Neural crest cell (in vitro differentiated cells): ENCODE measurements at places on chromosomes 2 and 18.
A peak's percentile ranks its signal among the peaks of the same experiment; 100 is the strongest.

DNA sequence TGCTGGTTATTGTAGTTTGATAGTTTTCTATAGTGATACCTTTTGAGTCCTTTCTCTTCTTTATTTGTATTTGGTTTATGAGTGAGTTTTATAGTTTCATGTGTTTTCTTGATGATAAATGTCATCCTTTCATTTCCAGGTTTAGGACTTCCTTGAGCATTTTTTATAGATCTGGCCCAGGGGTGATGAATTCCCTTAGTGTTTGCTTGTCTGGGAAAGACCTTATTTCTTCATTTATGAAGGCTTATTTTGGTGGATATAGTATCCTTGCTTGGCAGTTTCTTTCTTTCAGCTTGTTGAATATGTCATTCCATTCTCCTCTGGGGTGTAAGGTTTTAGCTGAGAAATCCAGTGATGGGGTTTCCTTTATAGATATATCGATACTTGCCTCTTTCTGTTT lies 53.9 kb downstream of the OTX1 start:
- peaks cover 2% of the 10 kb centered on the region for H3K27me3 ChIP-seq
- no peaks in the 10 kb centered on the region for H3K4me1 ChIP-seq
- no peak for DNase-seq
- H3K36me3 ChIP-seq, result peaks cover 16% of the 10 kb centered on the region
- no peak overlapping the region for H3K4me3 ChIP-seq
- H3K27ac ChIP-seq, result no peak overlapping the region

DNA sequence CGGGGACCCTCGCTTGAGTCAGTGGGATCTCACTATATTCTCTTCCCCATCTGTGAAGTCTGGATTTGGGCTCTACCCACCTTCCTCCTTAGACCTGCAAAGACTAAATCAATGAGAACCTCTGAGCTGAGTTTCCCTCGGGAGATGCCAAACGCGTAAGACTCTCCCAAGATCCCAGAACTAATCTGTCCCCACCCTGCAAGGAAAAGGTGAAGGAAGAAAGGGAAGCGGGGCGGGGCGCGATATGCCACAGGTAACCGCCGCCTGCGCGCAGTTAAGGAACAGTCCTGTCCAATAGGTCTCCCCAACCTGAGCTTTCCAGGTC lies 780 bp downstream of the SRD5A2 start:
- H3K4me3 ChIP-seq, result no peak overlapping the region
- no peaks in the 10 kb centered on the region for H3K4me1 ChIP-seq
- peaks cover 83% of the 10 kb centered on the region for H3K27me3 ChIP-seq
- no peak for DNase-seq
- peaks cover 7% of the 10 kb centered on the region for H3K36me3 ChIP-seq
- no peak overlapping the region for H3K27ac ChIP-seq

DNA sequence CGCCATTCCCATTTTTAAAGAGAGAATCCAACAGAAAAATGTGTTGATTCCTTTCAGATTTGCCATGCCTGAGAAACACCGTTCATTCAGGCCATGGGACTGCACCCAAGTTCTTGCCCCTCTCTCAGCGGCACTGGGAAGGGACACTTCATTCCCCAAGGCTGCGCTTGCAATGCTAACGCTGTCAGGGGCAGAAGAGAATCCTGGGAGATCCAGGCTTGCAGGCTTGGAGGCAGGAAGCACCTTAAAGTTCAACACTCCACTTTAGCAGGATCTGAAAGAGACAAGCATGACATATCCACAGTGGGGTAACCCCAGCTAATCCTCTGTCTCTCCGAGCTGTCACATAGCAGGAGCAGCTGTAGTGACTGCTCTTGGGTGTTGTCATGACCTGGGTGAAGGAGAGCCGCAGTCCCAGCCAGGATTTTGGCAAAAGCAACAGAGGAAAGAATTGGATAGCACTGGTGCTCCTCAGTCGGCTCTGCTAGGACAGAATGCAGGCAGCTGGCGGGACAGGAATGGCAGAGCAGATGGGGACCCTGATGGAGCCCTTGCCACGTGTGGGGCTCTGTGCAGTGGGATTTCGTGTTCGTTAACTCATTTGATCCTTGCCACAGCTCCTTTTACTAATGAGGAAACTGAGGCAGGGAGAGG lies 22.0 kb upstream of the ODC1 start:
- DNase-seq, result no peak
- H3K36me3 ChIP-seq, result no peaks in the 10 kb centered on the region
- no peak overlapping the region for H3K27ac ChIP-seq
- no peaks in the 10 kb centered on the region for H3K4me1 ChIP-seq
- H3K4me3 ChIP-seq, result no peak overlapping the region

DNA sequence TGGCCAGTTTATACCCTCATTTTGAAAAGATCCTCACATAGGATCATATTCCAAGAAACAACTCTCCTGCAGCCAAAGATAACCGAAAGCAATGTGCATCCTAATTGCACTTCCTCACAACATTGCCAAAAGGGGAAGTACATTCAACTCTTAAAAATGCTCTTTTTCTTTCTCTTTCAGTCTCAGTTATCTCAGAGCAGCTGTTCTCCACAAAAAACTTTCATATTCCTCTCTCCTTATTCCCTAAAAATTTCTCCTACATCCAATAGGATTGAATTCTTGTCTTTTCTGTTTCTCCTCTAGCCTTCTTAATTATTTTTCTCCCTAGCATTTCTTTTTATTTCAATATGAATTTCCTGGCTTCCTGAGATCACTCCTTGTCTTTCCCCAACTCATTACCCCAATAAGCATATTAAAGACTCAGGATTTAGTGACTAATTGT lies 7.4 kb upstream of the VRK2 start:
- no peak overlapping the region for H3K4me3 ChIP-seq
- no peak overlapping the region for H3K27ac ChIP-seq
- no peaks in the 10 kb centered on the region for H3K27me3 ChIP-seq
- H3K4me1 ChIP-seq, result no peaks in the 10 kb centered on the region

DNA sequence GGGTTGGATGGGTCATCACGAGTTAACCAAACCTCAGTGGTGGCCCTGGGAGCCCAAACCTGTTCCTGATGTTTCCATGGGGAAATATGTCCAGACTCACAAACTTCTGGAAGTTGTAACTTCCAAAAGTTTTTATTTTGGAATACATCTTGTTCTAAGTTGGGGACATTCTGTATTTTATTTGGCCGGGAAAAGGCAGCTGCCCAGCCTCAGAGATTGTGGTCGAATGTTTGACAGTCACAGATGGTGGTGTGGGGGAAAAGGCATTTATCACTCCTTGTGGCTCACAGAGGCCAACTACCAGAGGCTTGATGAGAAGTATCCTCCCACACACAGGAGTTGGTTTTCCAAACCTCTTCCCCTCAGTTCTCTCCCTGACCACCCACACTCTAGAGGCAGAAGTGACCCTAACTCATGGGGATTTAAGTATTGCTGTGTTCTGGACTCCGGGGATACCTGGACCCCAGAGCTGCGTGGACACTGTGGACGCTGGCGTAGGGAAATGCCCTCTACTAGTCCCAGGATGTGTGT lies 124.7 kb upstream of the PPP1CB start:
- H3K27ac ChIP-seq, result no peak overlapping the region
- peaks cover 22% of the 10 kb centered on the region for H3K4me1 ChIP-seq
- DNase-seq, result no peak
- peaks cover 53% of the 10 kb centered on the region for H3K27me3 ChIP-seq

DNA sequence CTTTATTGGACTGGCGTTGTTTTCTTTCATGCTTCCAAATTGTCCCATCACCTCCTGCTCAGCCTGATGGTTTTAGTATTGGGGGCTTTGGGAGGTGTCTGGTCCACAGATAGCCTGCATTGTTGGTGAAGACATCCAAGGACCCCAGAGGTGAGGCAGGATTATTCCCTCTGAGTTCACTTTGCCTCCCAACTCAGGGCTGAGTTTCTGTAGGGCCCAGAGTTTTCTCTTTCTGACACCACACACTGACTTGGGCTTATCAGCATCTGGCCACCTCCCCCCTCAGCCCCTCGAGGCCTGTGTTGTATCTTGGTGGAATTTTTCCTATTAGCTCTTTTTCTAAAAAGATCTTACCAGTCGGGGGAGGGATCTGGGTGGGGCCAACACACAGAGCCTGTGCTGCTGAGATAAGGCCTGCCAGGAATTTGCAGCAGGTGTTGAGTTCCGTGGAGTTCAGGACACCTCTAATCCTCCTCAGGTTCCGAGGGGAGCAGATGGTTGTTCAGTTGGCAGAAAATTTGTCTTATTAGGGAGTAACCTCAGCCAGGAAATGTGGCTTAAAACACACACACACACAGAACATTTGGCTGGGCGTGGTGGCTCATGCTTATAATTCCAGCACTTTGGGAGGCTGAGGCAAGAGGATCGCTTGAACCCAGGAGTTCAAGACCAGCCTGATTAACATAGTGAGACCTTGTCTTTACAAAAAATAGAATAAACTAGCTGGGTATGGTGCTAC lies 7.3 kb downstream of the EMILIN2 start:
- H3K4me1 ChIP-seq, result no peaks in the 10 kb centered on the region
- no peak for DNase-seq
- no peaks in the 10 kb centered on the region for H3K36me3 ChIP-seq
- peaks cover 21% of the 10 kb centered on the region for H3K27me3 ChIP-seq
- H3K4me3 ChIP-seq, result no peak overlapping the region
- H3K27ac ChIP-seq, result no peak overlapping the region

- H3K27ac ChIP-seq, result no peak overlapping the region
- no peaks in the 10 kb centered on the region for H3K36me3 ChIP-seq
- DNase-seq, result no peak
- no peaks in the 10 kb centered on the region for H3K4me1 ChIP-seq
Measured at GRCh38 chr2:11097854-11098387, 57.3 kb upstream of the SLC66A3 start.

GRCh38 chr2:65033178-65033577 lies 23.0 kb upstream of the CEP68 start:
- no peaks in the 10 kb centered on the region for H3K36me3 ChIP-seq
- peaks cover 15% of the 10 kb centered on the region for H3K4me1 ChIP-seq
- no peaks in the 10 kb centered on the region for H3K27me3 ChIP-seq
- no peak for DNase-seq

DNA sequence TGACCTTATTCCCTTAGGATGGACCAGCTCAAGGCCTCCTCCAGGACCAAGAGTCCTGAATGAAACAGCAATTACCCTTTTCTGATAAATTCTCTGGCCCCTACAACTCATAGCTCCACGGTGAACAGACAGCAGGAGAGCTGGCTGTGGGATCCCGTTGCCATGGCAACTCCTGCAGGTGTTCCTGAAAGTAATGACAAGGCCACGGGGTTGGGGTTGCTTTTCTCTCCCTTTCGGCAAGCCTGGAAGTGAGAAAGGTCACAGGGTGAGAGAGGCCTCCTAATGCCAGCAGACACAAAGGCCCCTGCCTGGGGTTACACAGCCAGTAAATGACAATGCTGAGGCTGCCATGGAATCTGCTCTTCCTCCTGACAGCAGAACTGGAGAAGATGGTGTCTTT lies 403.0 kb downstream of the NBAS start:
- H3K4me1 ChIP-seq, result peaks cover 48% of the 10 kb centered on the region
- peak; percentile 32 for DNase-seq

GRCh38 chr2:204791230-204791629 lies 246.0 kb downstream of the PARD3B start:
- no peak overlapping the region for H3K27ac ChIP-seq
- no peaks in the 10 kb centered on the region for H3K27me3 ChIP-seq
- H3K4me3 ChIP-seq, result no peak overlapping the region
- H3K36me3 ChIP-seq, result no peaks in the 10 kb centered on the region
- H3K4me1 ChIP-seq, result no peaks in the 10 kb centered on the region

GRCh38 chr18:47730795-47731194 lies 199.7 kb downstream of the SMAD2 start:
- H3K4me1 ChIP-seq, result peaks cover 9% of the 10 kb centered on the region
- no peak overlapping the region for H3K4me3 ChIP-seq
- no peaks in the 10 kb centered on the region for H3K36me3 ChIP-seq
- no peak overlapping the region for H3K27ac ChIP-seq
- no peak for DNase-seq

- H3K27ac ChIP-seq, result no peak overlapping the region
- peaks cover 6% of the 10 kb centered on the region for H3K4me1 ChIP-seq
- H3K27me3 ChIP-seq, result no peaks in the 10 kb centered on the region
- H3K36me3 ChIP-seq, result peaks cover 13% of the 10 kb centered on the region
- no peak overlapping the region for H3K4me3 ChIP-seq
- DNase-seq, result no peak
Measured at GRCh38 chr2:156037482-156037881, 295.0 kb downstream of the NR4A2 start.

- H3K4me1 ChIP-seq, result no peaks in the 10 kb centered on the region
- H3K4me3 ChIP-seq, result no peak overlapping the region
- H3K27me3 ChIP-seq, result no peaks in the 10 kb centered on the region
- H3K36me3 ChIP-seq, result no peaks in the 10 kb centered on the region
Measured at GRCh38 chr2:62293490-62294271, 97.8 kb downstream of the B3GNT2 start.

GRCh38 chr2:100560216-100560830 lies 2.5 kb upstream of the PDCL3 start:
- peaks cover 18% of the 10 kb centered on the region for H3K4me1 ChIP-seq
- DNase-seq, result no peak
- H3K27me3 ChIP-seq, result no peaks in the 10 kb centered on the region
- H3K4me3 ChIP-seq, result peak overlapping the region; percentile 41

DNA sequence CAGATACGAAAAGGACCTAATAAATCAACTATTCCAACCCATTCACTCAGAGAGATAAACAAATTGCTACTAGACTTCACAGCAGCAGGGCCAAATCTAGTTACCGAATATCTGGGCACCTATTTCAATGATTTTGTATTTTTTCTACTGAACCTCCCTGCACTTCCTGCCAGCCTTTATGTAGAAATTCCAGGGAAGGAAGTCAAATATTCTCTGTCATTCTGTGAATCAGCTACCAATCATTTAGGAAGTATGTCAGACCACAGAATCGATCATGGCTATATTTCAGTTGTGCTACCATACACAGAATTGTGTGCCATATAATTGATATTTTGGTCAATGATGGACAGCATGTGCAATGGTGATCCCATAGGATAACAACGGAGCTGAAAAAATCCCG lies 109.6 kb upstream of the SPOPL start:
- no peaks in the 10 kb centered on the region for H3K36me3 ChIP-seq
- no peak overlapping the region for H3K27ac ChIP-seq
- H3K27me3 ChIP-seq, result peaks cover 2% of the 10 kb centered on the region
- H3K4me1 ChIP-seq, result peaks cover 5% of the 10 kb centered on the region
- no peak for DNase-seq
- no peak overlapping the region for H3K4me3 ChIP-seq

GRCh38 chr2:11129598-11130449 lies 25.4 kb upstream of the SLC66A3 start:
- H3K27me3 ChIP-seq, result no peaks in the 10 kb centered on the region
- DNase-seq, result peak; percentile 79
- peak overlapping the region; percentile 72 for H3K4me3 ChIP-seq
- peaks cover 18% of the 10 kb centered on the region for H3K4me1 ChIP-seq

- no peak for DNase-seq
- no peak overlapping the region for H3K4me3 ChIP-seq
- H3K27ac ChIP-seq, result no peak overlapping the region
- H3K36me3 ChIP-seq, result no peaks in the 10 kb centered on the region
- H3K27me3 ChIP-seq, result no peaks in the 10 kb centered on the region
Measured at GRCh38 chr2:17309181-17309580, 209.1 kb downstream of the RAD51AP2 start.

GRCh38 chr18:31825772-31826171 lies 65.1 kb upstream of the SLC25A52 start:
- DNase-seq, result no peak
- H3K36me3 ChIP-seq, result peaks cover 29% of the 10 kb centered on the region
- H3K4me3 ChIP-seq, result no peak overlapping the region
- peaks cover 6% of the 10 kb centered on the region for H3K4me1 ChIP-seq
